ENCODE measurements at places on chromosomes 1 and 21. TPM values are rescaled to one million over a fixed set of nuclear protein-coding genes. Genes with fewer than 3 reads are reported as not detected.

DNA sequence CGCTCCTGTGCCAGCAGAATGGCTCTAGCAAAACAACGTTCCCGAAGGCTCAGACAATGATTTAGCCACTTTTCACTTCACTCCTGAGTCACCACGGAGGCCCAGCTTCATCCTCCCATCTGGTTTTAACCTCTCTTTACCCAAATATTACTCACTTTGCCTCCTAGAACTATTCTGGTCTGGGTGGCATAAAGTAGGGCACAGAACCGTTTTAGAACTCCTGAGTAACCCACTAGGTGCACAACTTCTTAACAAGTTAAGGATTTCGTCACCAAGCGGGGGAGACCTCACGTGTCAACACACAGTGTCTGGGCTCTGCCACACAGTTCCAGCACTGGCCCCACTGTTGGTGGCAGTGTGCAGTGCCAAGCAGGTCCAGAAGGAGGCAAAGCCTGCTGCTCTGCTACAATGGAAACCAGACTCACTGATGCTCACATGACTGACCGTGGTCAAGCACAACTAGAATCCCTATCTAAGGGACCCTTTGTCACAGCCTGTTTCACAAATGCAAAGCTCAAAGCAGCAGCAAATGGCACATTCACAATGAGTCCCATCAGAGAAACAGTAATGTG lies 121.7 kb downstream of the SIPA1L2 start:
- H3K27me3 ChIP-seq, result no peaks in the 10 kb centered on the region
- peaks cover 15% of the 10 kb centered on the region for H3K4me1 ChIP-seq
- no peaks in the 10 kb centered on the region for H3K36me3 ChIP-seq
- DNase-seq, result no peak

GRCh38 chr21:39525129-39525528 lies 73.4 kb downstream of the SH3BGR start:
- no peak overlapping the region for H3K4me3 ChIP-seq
- no peaks in the 10 kb centered on the region for H3K36me3 ChIP-seq
- H3K27me3 ChIP-seq, result no peaks in the 10 kb centered on the region
- DNase-seq, result no peak
- no peak overlapping the region for H3K27ac ChIP-seq

Gene OPRD1
- 1.4 TPM for total RNA-seq

Gene PGLYRP3
- total RNA-seq, result not detected

All from spinal cord (tissue), 10 donors.